ENCODE measurements at places on chromosomes 2 and 18.

DNA sequence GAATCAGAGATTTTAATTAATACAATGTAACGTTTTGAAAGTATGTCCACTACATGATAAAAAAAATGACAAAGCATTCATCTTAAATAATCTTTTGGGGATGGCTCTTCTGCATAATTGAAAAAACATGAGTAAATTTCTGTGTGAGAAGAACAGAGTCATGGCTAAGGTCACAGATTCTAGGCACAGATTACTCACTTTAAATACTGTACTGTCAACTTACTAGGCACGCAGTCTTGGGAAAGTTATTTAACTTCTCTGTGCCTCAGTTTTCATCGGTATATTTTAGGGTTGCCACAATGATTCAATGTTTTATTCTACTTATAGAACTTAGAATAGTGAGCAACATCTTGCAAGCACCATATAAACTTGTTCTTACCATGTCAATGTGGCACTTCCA is 49.2 kb downstream of the TMEFF2 start:
- DNase-seq: no peak

DNA sequence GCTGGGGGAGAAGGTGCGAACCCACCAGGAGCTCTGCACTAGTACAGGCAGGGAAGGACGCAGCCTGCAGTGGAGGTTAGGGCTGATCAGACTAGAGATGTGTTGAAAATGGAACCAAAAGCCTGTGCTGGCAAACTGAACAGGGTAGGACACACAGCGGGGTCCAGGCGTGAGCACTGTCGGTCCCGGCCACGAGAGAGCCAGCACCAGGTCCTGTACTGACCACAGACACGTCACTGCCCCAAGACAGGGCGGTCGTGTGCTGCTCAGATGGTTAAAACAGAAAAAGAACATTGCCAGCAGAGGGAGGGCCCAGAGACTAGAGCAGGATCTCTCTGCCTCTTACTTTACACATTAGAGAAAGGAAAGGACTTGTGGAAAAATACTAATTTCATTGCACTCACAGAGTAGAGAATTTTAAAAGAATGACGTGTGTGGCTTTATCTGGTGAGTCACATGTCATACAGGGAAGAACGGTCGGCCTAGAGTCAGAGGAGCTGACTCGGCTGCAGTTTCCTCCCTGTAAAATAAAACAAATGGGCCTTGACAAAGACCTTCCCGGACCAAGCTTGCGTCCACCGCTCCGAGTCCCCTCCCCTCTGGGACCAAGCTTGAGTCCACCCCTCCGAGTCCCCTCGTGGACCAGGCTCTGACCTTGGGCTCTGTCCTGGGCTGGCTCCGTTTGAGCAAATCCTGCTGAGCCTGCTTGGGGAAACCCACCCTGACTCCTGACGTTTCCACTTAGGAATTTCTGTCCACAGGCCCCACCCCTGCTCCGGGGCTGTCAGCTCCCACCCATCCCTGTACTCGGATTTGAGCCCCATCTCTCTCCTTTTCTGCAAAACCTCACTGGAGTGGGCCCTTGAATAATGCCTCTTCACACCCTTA is 16.7 kb upstream of the ADI1 start:
- DNase-seq: no peak

GRCh38 chr2:69298862-69299261 is 88.2 kb downstream of the GFPT1 start:
- no peak for DNase-seq

DNA sequence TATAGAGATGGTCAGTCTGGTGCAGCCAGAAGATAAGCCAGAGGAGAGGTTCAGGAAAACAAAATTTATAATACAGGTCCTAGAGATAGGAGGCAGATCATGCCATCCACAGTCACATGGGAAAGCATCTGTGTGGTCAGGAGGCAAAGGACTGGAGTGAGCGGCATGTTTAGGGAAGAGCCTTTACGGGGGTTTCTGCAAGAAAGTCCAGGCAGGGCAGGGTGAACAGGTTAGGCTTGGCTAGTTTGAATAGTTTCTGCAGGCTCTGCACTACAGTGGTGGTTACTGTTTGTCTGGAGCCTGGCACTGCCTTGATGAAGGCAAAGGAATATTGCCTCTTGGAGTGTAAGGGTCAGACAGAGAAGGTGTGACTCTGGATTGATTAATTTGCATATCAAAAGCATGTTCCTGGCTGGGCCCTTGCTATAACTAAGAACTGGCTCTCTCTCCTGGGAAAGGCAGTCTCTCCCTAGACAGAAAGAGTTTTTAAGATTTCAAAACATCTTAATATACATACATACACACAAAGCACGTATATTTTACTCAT is 1034.7 kb upstream of the CHAC2 start:
- no peak for DNase-seq

DNA sequence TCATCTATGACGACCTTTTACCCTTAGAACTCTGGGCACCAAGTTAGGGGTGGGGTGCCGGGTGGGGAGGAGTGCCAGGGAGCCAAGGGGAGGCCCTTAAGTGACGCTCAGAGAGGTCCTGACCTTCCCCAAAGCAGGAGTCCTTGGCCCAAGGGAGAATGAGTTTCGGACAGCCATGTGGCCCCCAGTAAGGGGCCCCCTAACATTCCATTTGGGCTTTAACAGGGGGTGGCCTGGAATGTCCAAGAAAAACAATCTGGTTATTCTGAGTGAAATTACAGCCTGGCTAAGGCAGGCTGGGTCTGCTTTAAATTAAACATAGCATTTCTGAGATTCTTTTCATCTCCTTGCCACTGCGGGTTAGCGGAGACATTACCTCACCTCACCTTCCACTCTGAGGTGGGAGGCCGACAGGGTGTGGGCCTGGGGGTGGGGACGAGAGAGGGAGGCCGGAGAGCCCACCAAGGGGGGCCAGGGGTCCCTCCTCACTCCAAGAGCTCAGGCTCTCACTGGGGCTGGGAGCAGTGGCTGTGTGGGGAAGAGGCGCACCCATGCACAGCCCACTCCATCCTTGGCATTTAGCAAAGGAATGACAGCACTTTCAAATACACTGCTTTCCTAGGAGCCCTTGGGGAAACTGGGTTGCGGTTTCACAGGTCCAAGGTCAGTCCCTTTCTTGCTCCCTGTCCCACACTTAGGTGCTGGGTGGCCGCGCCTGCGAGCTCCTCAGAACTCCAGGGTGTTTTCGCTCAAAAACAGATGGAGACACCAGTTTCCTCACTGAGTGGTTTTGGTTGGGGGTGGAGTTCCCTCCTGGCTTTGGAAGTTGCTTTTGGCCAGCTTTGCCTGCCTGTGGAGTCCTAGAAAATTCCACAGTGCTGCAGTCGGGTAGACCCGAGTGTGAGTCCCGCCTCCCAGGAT is 107.4 kb downstream of the POLR1A start:
- no peak for DNase-seq

DNA sequence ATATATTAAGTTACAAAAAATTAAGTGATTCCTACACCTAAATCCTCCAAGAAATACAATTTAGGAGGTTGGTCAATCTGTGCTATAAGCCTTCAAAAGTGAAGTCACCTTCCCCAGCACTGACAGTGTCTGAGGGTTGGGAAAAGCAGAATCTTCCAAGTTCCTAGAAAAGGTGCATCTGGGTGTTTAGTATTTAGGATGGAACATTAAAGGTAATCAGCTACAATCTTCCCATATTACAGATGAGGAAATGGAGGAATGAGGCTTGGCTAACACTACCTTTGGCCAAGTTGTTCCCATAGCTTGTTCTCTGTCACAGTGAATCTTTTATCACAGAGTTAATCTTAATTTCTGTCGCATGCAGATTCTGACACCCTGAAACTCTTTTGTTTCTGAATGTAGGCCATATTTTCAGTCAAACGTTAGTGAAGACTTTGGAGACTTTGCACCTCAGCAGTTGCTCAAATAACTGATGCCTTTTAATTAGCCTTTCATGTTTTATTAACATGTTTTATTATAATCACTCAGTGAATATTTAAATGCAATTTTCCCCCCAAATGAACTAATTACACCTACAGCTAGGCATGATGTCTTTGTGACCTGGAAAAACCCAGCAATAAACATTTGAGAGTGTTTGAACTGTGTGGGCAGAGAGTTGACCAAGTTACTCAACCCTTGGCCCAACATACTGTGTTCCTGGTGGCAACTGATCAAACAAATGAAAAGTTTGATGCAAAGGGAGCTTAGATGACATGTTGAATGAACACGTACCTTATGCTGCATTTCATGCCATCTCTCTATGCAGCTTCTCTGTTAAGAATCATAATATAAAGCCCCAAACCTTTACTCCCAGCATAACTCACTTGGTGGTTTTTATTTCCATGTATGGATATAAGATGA is 17.6 kb downstream of the FN1 start:
- DNase-seq: no peak

DNA sequence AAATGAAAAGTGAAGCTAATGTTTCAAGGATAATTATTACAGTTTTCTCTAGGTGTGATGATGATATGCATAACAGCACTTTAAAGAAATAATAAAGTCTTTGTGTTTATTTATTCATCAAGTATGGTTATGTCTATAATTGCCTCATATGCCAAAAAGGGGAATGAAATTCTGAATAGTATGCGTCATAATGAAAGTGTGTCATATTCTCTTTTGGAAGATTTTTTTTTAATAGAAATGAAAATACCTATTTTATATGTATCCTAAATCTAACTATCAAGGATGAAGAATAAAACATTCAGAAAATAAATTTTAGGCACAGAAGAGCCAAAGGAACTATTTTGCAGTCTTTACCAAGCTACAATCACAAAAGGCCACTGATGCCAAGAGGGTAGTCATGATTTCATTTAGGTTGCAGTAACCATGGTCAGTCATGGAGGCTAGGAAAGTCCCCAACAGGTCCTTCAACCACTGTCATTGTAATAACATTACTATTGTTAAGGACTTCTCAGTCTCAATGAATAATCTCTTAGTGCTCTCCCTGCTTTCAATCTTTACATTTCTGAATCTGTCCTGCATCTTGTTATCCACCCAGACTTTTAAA is 712.5 kb downstream of the DCDC2C start:
- no peak for DNase-seq

GRCh38 chr2:23813438-23813837 is 113.5 kb downstream of the ATAD2B start:
- no peak for DNase-seq

- DNase-seq: no peak
Measured at GRCh38 chr2:45964223-45964841, 312.9 kb downstream of the PRKCE start.

DNA sequence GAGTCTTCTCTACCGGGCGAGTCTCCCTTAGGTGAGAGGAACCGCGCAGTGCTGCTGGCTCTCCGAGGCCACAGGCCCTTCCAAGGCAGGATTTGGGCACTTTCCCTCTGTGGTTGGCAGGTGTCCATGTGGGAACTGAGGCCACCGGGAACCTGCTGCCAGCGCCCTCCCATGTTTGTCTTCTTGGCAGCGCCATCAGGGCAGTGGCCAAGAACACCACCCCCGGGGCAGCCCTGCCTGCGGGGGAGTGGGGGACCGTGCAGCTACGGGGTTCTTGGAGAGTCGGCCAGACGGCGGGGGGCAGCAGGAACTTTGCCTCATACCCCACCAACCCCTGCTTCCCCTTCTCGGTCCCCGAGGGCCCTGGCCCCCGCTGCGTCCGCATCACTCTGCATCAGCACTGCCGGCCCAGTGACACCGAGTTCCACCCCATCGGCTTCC is 10.0 kb downstream of the CAPN10 start:
- no peak for DNase-seq

GRCh38 chr18:10851824-10852319 is 297.5 kb downstream of the PIEZO2 start:
- DNase-seq: no peak

GRCh38 chr2:65737452-65738011 is 305.1 kb upstream of the SPRED2 start:
- no peak for DNase-seq
